Regular cardiac myocyte (primary cell): ENCODE measurements at places on chromosomes 7 and 10. TPM values are rescaled to one million over a fixed set of nuclear protein-coding genes. Genes with fewer than 3 reads are reported as not detected.

The TMEM178B gene
- total RNA-seq: 0.38 and 2.3 TPM in 2 replicates

The KCNMA1 gene
- total RNA-seq: 15.5 and 20.7 TPM in 2 replicates

The TBX20 gene
- 9.0 and 11.5 TPM in 2 replicates for total RNA-seq

The SLC26A4 gene
- 1.7 and 10.2 TPM in 2 replicates for total RNA-seq

The TMEM225B gene
- under 0.01 and 0.85 TPM in 2 replicates for total RNA-seq

The DYNC1I1 gene
- total RNA-seq: 1.7 and 2.3 TPM in 2 replicates

The CREB3L2 gene
- total RNA-seq: 24.8 and 37.2 TPM in 2 replicates

The ZNF107 gene
- 1.7 and 1.9 TPM in 2 replicates for total RNA-seq

The AGBL3 gene
- total RNA-seq: 0.96 and 2.5 TPM in 2 replicates

The CNPY1 gene
- total RNA-seq: not detected in 2 replicates

The GRID2IP gene
- under 0.01 TPM in 1 of 2 replicates, not detected in the other for total RNA-seq

The POP7 gene
- 29.3 and 60.6 TPM in 2 replicates for total RNA-seq

The AQP1 gene
- 111 and 152 TPM in 2 replicates for total RNA-seq

The STOX1 gene
- under 0.01 and 0.19 TPM in 2 replicates for total RNA-seq

The CTAGE8 gene
- total RNA-seq: 0.19 TPM in 1 of 2 replicates, not detected in the other

The FXYD4 gene
- not detected in 2 replicates for total RNA-seq

The AGR3 gene
- not detected in 2 replicates for total RNA-seq

The CLDN4 gene
- 0.85 and 2.7 TPM in 2 replicates for total RNA-seq

The SLC26A3 gene
- total RNA-seq: not detected in 2 replicates

The PLXNA4 gene
- total RNA-seq: 7.9 and 8.4 TPM in 2 replicates

The LIPA gene
- 61.9 and 72.7 TPM in 2 replicates for total RNA-seq

The LRRC4 gene
- total RNA-seq: 0.19 TPM in 1 of 2 replicates, not detected in the other

The IFIT2 gene
- 12.3 and 22.8 TPM in 2 replicates for total RNA-seq

The SFMBT2 gene
- 0.19 and 0.28 TPM in 2 replicates for total RNA-seq

The WNT2 gene
- total RNA-seq: under 0.01 and 0.19 TPM in 2 replicates

The CHRM2 gene
- under 0.01 TPM in 2 replicates for total RNA-seq

The NPY4R2 gene
- 0.19 and 0.28 TPM in 2 replicates for total RNA-seq

The NME8 gene
- total RNA-seq: not detected in 2 replicates

The ZNF467 gene
- total RNA-seq: 0.56 and 0.77 TPM in 2 replicates

The SKIDA1 gene
- 0.56 and 0.58 TPM in 2 replicates for total RNA-seq

The DDX50 gene
- total RNA-seq: 81.3 and 91.3 TPM in 2 replicates

The IDI2 gene
- total RNA-seq: 0.28 TPM in 1 of 2 replicates, not detected in the other

The NEUROG3 gene
- not detected in 2 replicates for total RNA-seq

The RHBDD2 gene
- 11.5 and 20.9 TPM in 2 replicates for total RNA-seq

The WNT16 gene
- total RNA-seq: under 0.01 and 0.38 TPM in 2 replicates

The GNG11 gene
- total RNA-seq: 123 and 152 TPM in 2 replicates

The TMEM254 gene
- 6.5 and 7.1 TPM in 2 replicates for total RNA-seq

The DPYSL4 gene
- total RNA-seq: 7.5 and 7.6 TPM in 2 replicates

The VSTM4 gene
- 0.77 and 4.5 TPM in 2 replicates for total RNA-seq

The ZNF786 gene
- 4.8 and 8.4 TPM in 2 replicates for total RNA-seq

The LMOD2 gene
- total RNA-seq: not detected in 2 replicates

The SEMA4G gene
- total RNA-seq: 0.38 and 0.56 TPM in 2 replicates

The C10orf105 gene
- total RNA-seq: under 0.01 TPM in 1 of 2 replicates, not detected in the other
